ENCODE measurements at places on chromosomes 5 and 9.

DNA sequence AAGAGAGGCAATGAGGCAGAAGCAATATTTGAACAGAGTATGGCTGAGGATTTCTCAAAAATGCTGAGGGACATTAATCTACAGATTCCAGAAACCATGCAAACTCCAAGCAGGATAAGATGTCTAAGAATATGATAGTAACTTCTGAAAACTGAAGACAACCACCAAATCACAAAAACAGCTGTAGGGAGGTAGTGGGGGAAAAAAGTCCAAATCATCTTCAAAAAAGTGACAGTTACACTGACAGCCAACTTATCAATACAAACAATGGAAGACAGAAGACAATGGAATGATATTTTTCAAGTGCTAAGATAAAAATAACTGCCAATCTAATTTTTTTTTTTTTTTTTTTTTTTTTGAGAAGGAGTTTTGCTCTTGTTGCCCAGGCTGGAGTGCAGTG lies 30.5 kb downstream of the CMYA5 start:
- DNase-seq, result no peak

GRCh38 chr5:62341783-62342475 lies 35.9 kb downstream of the KIF2A start:
- DNase-seq, result no peak

DNA sequence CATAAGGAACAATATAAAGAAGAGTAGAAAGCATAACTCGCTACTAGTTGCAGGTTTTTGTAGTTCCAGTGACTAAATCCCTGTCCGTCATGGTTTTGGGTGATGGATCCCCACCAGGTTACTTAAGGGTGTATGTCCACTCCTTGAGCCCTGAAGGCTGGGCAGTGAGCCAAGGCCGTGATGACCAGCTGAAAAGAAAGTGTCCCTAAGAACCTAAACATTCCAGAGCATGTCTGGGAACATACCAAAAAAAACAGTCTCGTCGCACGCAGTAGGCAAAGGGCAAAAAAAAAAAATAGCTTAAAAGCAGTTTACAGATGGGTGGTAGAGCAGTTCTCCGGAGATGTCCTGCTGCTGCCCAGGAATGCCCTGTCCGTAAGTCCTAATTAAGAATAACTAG lies 21.4 kb upstream of the SNAPC3 start:
- no peak for DNase-seq

- no peak for DNase-seq
Observed at GRCh38 chr5:76388236-76388635, 14.8 kb upstream of the IQGAP2 start.

DNA sequence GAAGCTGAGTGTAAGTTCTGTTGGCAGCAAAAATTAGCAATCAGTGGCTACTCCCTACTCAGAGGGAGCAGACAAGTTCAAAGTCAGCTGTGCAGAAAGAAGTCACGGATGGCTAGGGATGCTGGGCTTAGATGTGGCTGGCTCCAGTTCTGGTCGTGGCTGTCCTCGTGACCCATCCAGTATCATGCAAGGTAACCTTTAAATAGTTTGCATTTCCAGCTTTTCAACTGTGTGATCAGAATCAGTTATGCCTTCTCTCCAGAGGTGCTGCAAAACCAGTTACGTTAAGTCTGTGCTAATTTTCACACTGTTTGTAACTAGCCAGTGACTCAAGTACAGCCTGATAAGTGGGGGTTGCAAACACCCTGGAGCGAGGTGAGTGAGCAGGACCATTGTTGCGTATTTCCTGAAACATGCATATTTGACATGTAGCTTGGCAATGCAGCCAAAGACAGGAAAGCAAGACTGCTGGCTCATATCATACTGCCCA lies 302.4 kb downstream of the ATPSCKMT start:
- DNase-seq, result no peak

DNA sequence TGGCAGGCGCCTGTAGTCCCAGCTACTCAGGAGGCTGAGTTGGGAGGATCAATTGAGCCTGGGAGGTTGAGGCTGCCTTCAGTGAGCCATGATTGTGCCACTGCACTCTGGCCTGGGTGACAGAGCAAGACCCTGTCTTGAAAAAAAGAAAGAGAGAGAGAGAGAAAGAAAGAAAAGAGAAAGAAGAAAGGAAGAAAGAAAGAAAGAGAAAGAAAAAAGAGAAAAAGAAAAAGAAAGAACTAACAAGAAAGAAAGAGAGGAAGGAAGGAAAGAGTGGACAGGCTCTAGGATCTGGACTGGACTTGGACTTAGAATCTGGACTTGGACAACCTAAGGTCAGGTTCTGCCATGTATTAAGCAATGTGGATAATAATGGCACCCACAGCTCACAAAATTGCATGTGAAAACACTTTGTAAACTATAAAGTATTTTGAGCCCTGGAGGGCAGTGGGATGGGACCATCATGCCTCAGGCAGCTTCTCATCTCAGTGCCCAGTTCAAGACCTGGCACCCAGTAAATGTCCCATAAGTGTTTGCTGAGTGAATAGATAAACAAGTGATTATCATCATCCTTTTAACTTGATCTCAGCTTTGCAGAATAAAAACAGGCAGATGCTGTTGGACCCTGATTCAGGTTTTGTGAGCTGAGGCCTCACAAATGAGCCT lies 12.8 kb upstream of the PHF19 start:
- DNase-seq, result no peak

GRCh38 chr5:57166276-57166675 lies 7.6 kb upstream of the GPBP1 start:
- peak; percentile 20 for DNase-seq

DNA sequence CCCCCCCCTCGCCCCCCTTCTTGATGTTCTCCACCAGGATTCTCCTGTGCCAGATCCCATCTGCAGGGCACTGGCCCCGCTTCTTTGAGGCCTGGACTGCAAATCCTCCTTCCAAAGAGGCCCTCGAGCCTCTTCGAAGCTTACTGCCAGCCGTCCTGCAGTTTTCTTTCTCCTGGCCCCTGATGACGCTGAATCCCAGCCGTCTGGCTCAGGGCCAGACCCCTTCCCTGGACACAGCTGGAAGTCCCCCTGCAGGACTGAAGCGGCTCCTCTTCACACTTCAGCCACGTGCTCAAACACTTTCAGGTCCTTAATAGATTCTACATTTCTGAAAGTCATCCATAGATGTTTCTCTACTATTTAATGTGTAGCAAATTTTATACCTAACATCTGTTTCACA lies 121.5 kb downstream of the EHMT1 start:
- no peak for DNase-seq

DNA sequence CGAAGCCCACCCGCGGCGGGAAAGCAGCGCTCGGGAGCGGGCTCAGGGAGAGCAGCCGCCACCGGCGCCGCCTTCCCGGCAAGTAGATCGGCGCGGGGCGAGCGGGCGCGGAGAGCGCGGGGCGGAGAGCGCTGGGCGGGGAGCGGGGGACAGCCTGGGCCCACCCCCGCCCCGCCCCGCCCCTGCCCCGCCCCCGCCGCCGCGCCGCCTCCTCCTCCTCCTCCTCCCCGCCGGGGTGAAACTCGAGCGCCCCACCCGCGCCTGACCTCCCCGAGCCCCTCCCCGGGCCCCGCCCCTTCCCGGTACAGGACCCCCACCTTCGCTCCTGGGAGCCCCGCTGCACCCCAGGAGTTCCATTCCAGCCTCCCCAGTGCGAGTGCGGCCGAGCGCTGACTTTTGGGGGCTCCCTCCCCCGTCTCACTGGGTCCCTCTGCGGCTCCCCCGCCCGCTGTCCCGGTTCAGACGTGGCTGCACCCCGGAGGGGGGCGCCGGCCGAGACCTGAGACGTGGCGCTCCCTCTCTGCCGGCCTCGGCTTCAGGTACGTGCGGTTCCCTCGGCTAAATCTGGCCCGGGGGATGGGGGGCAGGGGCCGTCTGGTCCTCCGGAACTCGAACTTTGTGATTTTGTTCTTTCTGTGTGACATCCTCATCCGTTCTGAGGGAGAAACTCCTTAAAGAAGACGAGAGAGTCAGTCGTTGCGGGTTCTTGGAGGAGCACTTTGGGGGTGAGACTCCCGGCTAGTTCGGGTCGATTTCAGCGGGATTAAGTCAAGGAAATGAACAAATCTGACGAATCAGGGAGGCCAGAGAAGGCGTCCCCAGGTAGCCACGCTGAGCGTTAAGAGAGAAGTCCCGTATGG lies at the start of gene SEMA5A:
SEMA5A (minus strand) TSS at position 84 of the 860 bp plus-strand sequence. CDS start 166,129 bp downstream, outside the sequence.
- DNase-seq, result peak; percentile 7

DNA sequence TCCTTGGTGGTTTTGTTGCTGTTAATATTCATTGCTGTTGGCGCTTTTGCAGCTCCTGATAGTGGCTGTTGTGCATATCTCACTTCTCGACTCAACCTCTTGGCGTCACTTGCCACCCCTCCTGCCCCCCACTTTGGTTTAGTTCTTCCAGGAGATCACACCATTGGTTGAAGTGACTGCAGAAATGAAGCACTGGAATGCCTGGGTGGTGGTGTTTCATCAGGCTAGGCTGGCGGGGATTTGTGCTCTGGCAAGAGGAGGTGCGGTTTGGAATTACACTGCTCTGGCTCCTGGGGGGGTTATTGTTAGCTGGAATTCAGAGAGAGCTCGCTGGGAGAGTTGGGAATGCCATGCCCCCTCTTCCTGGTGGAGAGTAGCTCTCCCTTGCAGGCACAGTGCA lies 11.5 kb downstream of the PRRC2B start:
- no peak for DNase-seq

- no peak for DNase-seq
Observed at GRCh38 chr9:132517815-132518550, 64.4 kb upstream of the BARHL1 start.

DNA sequence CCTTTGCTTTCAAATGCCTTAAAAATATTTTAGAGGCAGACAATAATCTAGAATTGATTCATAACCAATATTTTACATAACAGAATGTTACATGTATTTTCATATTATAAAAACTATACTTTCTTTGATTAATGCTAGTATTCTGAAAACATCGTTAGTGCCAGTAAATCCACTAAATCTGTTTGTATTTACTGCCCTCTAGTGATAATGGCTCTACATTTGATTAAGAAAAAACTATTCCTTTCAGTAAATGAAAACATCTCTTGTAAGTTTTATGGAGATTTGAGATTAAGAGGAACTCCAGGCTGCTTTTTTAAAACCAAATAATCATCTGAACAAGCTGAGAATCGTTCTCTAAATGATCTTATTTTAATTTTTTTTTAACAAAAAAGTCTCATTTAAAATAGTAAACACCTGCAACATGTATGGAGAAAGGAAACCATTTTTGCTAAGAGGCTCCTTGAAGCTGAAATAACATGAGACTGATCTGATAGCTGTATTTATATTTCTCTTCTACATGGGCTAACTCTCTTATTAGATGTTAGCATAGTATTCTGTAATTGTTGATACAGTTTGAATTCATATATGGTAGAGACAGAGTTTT lies 424.7 kb downstream of the RAB3C start:
- peak; percentile 30 for DNase-seq

- DNase-seq, result no peak
Observed at GRCh38 chr9:129038109-129038852, 1.9 kb downstream of the MIGA2 start.

- no peak for DNase-seq
Observed at GRCh38 chr5:172849606-172850453, 15.8 kb downstream of the ERGIC1 start.

DNA sequence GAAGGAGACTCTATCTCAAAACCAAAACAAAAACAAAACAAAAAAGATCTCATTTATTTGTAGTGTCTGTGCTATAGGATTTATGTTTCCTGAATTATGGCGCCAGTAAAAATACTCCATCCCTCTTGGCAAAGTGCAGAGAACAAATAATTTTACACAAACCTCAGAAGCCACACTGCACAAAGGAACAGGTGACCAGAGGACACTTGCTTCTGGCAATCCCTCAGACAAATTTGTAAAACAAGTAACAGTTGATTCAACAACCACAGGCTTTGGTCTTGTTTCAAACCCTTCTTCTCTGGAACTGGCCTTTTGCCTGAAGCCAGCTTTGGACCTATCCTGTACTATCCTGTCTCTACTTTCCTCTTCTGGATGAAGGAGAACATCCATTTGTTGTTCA lies 502.1 kb downstream of the DMAC1 start:
- no peak for DNase-seq

DNA sequence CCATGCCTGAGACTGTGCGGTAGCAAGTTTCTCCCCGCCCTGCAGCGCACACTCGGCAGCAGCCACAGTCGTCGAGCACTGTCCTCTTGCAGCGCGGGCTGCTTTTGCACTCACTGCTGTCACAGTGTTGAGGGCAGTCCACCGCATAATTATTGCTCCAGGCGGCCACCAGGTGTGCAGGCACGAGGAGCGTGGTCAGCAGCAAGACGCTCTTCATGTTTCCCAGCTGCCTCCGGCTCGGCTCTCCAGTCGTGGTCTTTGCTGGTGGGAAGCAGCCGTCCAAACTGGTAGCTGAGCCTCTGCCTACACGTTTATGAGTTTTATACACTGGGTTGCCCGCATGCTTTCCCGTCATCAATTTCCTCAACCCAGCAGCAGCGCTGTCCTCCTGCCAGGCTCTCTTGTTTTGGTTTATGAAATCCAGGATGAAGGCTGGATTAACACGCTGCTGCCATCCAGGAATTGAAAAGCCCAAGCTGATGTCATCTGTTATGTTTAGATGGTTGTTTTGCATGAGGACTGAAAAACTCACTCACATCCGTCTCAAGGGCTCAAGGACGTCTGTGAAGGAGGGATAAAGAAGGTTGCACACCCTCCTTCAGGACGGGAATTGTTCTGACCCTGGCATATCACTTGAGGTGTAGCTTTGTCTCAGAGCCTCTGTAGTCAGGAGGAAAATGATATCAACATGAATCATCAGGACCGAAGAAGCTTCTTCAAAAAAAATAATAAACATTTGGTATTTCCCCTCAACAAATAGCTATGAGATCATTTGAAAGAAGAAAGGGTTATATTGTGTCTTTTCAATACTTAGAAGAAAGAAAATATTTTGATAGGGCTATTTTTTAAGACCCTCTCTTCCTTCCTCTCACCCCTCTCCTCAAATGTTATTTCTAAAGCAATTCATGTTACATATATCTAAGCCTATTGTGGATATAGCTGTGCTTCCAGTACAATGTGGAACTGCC lies at the start of gene ESM1:
ESM1 (minus strand) TSS at position 293 of the 968 bp plus-strand sequence; CDS start at position 217, 76 bp downstream.
- DNase-seq, result no peak

DNA sequence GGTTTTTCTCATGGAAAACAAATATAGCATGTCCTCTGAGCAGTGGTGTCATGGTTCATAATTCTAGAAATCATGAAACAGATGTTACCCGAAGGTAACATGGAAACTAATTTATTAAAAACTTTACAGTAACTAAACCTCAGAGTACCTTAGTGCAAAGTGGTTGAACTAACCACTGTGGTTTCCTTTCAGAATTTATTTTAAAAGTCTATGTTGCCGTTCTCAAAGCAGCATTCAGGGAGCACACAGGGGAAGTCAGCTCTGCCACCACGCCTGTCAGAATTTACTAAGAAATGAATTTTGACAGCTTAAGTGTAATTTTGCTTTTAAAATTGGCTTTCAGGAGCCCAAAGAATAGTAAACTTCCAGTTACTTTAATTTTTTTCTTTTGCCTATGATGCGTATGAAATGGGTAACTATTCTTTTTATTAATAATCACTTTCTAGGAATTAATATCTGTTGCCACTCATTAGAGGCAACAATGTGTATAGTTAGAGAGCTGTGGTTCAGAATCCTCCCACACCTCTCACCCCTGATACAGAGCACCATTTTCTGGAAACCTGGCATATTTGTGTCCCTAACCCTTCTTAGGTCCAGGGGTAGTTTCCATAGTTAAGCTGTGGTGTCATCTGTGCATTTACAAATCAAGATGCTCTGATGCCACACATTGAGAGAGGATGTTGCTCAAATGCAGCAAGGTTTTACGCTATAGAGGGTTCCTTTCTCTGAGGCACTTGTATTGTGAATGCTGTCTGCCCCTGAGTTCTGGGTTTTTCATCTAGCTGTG lies 202.6 kb downstream of the ZSWIM6 start:
- DNase-seq, result no peak

Measured in CD4-positive, alpha-beta T cell (primary cell).